ENCODE measurements at places on chromosomes 1 and 21. TPM values are rescaled to one million over a fixed set of nuclear protein-coding genes. Genes with fewer than 3 reads are reported as not detected.

The COL8A2 gene
- polyA plus RNA-seq, result 0.31 TPM

GRCh38 chr1:46179138-46180081 is 3.1 kb upstream of the P3R3URF start:
- H3K27ac ChIP-seq, result no peak overlapping the region
- peak; percentile 77 for DNase-seq
- H3K4me3 ChIP-seq, result no peak overlapping the region
- peaks cover 14% of the 10 kb centered on the region for H3K4me1 ChIP-seq

- H3K4me3 ChIP-seq, result no peak overlapping the region
- no peaks in the 10 kb centered on the region for H3K4me1 ChIP-seq
- H3K27ac ChIP-seq, result no peak overlapping the region
- no peaks in the 10 kb centered on the region for H3K27me3 ChIP-seq
- no peaks in the 10 kb centered on the region for H3K36me3 ChIP-seq
Observed at GRCh38 chr1:6471970-6472368, 6.0 kb upstream of the TNFRSF25 start.

The RO60 gene
- 5.1 TPM for polyA plus RNA-seq

DNA sequence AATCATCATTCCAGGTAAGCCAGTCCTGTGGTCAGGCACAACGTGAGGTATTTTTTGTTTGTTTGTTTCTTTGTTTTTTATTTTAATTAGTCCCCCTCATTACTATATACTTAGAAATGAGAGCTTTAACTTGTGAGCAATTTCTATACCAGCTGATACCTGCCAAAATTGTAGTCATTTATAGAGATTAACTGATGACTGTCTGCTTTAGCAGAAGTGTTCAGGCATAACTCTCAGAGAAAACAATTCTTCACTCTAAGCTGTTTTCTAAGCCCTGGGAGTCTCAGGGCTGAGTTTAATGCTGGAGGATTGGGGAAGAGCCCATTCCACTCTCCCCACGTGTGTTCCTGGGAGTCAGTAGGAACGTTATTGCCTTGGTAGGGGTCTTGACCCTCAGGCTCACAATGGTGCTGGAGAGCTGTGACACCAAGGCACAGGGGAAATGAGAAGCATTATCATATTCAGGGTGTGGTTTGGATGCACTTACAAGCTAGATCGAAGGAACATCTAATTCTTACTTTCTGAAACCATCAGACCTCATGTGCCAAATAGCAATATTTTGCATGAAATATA is 168.2 kb downstream of the CLIC6 start:
- H3K4me3 ChIP-seq, result no peak overlapping the region
- H3K27ac ChIP-seq, result no peak overlapping the region
- no peaks in the 10 kb centered on the region for H3K36me3 ChIP-seq
- no peak for DNase-seq

The CD5L gene
- not detected for polyA plus RNA-seq

GRCh38 chr21:38861056-38861455 is 55.3 kb downstream of the ETS2 start:
- DNase-seq, result no peak
- no peaks in the 10 kb centered on the region for H3K4me1 ChIP-seq
- no peaks in the 10 kb centered on the region for H3K36me3 ChIP-seq
- H3K27me3 ChIP-seq, result no peaks in the 10 kb centered on the region
- H3K27ac ChIP-seq, result no peak overlapping the region

- H3K4me1 ChIP-seq, result peaks cover 8% of the 10 kb centered on the region
- no peak for DNase-seq
- no peak overlapping the region for H3K27ac ChIP-seq
- H3K36me3 ChIP-seq, result peaks cover 27% of the 10 kb centered on the region
- H3K27me3 ChIP-seq, result no peaks in the 10 kb centered on the region
- H3K4me3 ChIP-seq, result no peak overlapping the region
Observed at GRCh38 chr1:230266456-230266855, 159.7 kb downstream of the PGBD5 start.

- H3K27me3 ChIP-seq, result no peaks in the 10 kb centered on the region
- H3K4me3 ChIP-seq, result no peak overlapping the region
- peak; percentile 24 for DNase-seq
- no peaks in the 10 kb centered on the region for H3K36me3 ChIP-seq
- H3K4me1 ChIP-seq, result no peaks in the 10 kb centered on the region
Observed at GRCh38 chr21:34630536-34631143, 15.7 kb upstream of the RCAN1 start.

- no peak overlapping the region for H3K27ac ChIP-seq
- no peaks in the 10 kb centered on the region for H3K27me3 ChIP-seq
- peak; percentile 39 for DNase-seq
- no peak overlapping the region for H3K4me3 ChIP-seq
- no peaks in the 10 kb centered on the region for H3K36me3 ChIP-seq
Observed at GRCh38 chr1:3054474-3054873, 14.5 kb upstream of the PRDM16 start.

The SLC22A15 gene
- polyA plus RNA-seq, result 1.5 TPM

The RGS4 gene
- polyA plus RNA-seq, result 1.7 TPM

GRCh38 chr1:73366734-73367413 is 831.1 kb downstream of the LRRIQ3 start:
- no peaks in the 10 kb centered on the region for H3K36me3 ChIP-seq
- no peaks in the 10 kb centered on the region for H3K27me3 ChIP-seq
- no peak overlapping the region for H3K27ac ChIP-seq
- H3K4me1 ChIP-seq, result no peaks in the 10 kb centered on the region
- H3K4me3 ChIP-seq, result no peak overlapping the region
- no peak for DNase-seq

GRCh38 chr1:54335011-54335754 is 71.0 kb downstream of the SSBP3 start:
- no peaks in the 10 kb centered on the region for H3K27me3 ChIP-seq
- H3K27ac ChIP-seq, result no peak overlapping the region
- H3K4me1 ChIP-seq, result peaks cover 29% of the 10 kb centered on the region
- no peak overlapping the region for H3K4me3 ChIP-seq

DNA sequence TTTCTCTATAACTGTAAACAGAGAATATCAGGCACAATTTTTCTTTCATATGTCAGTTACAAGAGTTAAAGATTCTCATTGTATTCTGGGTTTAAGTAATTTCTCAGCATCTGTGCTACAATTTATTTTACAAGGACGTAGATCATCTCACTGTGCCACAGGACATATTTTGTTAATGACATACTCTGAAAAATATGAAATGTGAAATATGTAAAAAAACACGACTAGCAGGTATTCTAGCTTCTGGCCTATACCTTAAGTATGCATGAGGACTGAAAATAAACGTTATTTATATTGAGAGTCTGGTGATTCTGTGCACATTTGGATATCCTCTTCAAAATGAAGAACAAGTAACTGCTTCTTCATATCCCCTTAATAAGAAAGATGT is 308.8 kb downstream of the BRINP3 start:
- H3K27me3 ChIP-seq, result no peaks in the 10 kb centered on the region
- no peak overlapping the region for H3K27ac ChIP-seq
- no peaks in the 10 kb centered on the region for H3K36me3 ChIP-seq

DNA sequence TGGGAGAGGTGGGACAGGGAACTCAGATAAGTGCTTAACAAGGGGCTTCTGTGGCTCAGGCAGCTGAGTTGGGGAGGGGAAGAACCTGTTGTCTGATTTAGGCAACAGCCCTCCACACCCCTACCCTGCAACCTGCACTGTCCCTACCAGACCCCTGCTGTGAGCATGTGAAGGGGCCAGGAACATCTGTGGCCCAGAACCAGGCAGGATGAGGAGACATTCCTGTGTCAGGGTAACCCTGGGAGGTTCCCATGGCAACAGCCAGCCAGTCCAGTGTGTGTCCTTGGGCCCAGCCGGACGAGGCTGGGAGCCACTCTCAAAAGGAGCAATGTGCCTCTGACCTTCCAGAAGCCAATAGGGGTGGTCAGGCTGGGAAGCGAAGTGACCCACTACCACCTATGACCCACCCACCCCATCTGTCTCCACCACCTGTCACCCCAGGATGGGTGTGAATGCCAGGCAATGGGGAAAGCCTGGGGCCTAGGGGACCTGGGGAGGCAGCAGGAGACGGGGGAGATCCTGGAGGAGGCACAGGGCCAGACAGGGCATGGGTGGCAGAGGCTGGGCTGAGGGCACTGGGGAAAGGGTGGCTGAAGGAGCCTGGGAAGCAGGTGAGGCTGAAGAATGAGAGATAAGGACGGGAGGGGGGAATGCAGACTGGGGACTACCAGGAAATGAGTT is 5.0 kb upstream of the PMVK start:
- no peak overlapping the region for H3K4me3 ChIP-seq
- H3K27ac ChIP-seq, result peak overlapping the region; percentile 81
- DNase-seq, result peak; percentile 88
- H3K36me3 ChIP-seq, result no peaks in the 10 kb centered on the region

The FAM131C gene
- 5.9 TPM for polyA plus RNA-seq

DNA sequence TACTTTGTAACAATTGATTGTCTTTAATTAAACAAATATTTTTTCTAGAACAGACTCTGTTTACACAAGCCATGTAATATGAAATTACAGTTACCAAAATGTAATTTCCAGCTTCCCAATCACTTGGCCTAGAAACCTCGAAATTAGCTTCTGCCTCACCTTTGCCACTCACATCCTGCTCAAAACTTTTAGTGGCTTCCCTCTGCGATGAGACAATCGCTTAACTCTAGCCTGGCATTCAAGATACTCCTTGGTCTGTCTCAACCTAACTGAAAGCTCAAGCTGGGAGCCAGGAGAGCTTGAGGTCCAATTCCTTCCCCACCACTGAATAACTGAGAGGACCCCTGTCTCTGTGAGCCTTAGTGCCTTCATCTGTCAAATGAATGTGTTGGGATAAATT is 42.8 kb downstream of the GFI1 start:
- no peaks in the 10 kb centered on the region for H3K36me3 ChIP-seq
- no peaks in the 10 kb centered on the region for H3K27me3 ChIP-seq
- H3K4me1 ChIP-seq, result no peaks in the 10 kb centered on the region
- no peak overlapping the region for H3K27ac ChIP-seq
- no peak for DNase-seq

DNA sequence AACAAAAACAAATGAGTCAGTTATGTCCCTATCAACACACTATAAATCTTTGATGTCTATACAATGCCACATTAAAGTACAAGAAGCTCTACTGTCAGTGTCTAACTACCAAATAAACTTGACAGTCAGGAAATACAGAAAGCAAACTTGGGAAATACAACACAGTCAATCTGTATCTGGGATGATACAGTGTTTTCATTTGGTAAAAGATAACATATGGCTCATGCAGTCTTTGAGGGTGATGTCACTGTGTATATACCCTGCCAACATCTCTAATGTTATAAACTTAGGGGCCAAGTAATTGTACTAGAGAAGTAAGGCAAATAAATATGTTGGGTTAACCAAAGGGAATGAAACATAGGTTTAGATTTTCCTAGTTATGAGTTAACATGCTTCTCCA is 552.5 kb upstream of the ADAMTS5 start:
- no peak overlapping the region for H3K27ac ChIP-seq
- H3K27me3 ChIP-seq, result no peaks in the 10 kb centered on the region
- no peak overlapping the region for H3K4me3 ChIP-seq
- no peaks in the 10 kb centered on the region for H3K4me1 ChIP-seq
- DNase-seq, result no peak
- no peaks in the 10 kb centered on the region for H3K36me3 ChIP-seq

The TMCC2 gene
- polyA plus RNA-seq, result 2.6 TPM

DNA sequence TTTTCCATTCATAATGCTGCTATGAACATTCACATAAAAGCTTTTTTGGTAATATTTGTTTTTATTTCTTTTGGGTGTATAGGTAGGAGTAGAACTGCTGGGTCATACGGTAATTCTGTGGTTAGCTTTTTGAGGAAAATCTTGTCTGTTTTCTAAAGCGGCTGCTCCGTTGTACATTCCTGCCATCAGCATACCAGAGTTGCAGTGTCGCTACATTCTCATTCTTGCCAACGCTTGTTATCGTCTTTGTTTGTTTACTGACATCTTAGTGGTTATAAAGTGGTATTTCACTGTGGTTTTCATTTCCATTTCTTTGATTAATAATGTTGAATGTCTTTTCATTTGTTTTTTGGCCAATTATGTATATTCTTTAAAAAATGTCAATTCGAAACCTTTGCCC is 469.8 kb upstream of the ZP4 start:
- H3K27ac ChIP-seq, result no peak overlapping the region
- H3K36me3 ChIP-seq, result no peaks in the 10 kb centered on the region
- no peak overlapping the region for H3K4me3 ChIP-seq
- no peaks in the 10 kb centered on the region for H3K4me1 ChIP-seq
- no peak for DNase-seq

DNA sequence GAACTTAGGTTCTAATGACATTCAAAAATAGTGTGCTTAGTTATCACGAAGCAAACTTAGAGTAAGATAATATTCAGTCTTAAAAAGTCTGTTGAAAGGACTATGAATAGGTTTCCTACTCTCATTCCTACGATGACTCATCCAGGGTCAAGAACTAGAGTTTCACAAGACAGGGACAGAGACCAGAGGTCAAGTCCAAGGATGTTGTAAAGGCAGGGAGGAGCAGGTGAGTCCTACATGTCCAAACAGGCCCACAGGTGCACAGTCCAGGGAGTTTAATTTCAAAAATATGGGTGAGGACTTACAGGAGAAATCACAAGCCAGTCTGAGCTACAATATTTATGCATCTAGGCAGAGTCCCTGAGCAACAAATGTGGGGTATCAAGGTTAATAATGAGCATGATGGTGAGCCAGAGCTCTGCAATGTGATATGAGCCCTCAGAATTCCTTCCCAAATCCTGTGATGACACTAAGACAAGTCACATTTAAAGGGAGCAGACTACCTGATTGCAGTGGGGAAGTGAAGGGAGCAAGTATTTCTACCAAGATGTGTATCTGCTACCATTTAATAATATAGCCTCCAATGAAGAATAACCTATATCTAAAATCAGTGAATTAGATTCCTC is 100.0 kb upstream of the NRIP1 start:
- DNase-seq, result no peak
- H3K36me3 ChIP-seq, result no peaks in the 10 kb centered on the region
- H3K27ac ChIP-seq, result no peak overlapping the region
- no peak overlapping the region for H3K4me3 ChIP-seq
- peaks cover 14% of the 10 kb centered on the region for H3K4me1 ChIP-seq
- H3K27me3 ChIP-seq, result no peaks in the 10 kb centered on the region

GRCh38 chr1:22207511-22208267 is 64.8 kb upstream of the WNT4 start:
- H3K27ac ChIP-seq, result no peak overlapping the region
- H3K36me3 ChIP-seq, result no peaks in the 10 kb centered on the region
- H3K4me1 ChIP-seq, result no peaks in the 10 kb centered on the region
- H3K4me3 ChIP-seq, result no peak overlapping the region
- DNase-seq, result no peak

- no peaks in the 10 kb centered on the region for H3K36me3 ChIP-seq
- no peak overlapping the region for H3K4me3 ChIP-seq
- DNase-seq, result no peak
- H3K27ac ChIP-seq, result no peak overlapping the region
- H3K4me1 ChIP-seq, result no peaks in the 10 kb centered on the region
Observed at GRCh38 chr1:188891958-188892357, 1585.7 kb downstream of the BRINP3 start.

DNA sequence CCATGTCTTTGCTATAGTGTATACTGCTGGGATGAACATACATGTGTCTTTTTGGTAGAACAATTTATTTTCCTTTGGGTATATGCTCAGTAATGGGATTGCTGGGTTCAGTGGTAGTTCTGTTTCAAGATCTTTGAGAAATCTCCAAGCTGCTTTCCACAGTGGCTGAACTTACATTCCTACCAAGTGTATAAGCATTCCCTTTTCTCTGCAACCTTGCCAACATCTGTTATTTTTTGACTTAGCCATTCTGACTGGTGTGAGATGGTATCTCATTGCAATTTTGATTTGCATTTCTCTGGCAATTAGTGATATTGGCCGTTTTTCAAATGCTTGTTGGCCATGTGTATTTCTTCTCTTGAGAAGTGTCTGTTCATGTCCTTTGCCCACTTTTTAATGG is 37.5 kb upstream of the ANGPTL1 start:
- H3K36me3 ChIP-seq, result no peaks in the 10 kb centered on the region
- no peaks in the 10 kb centered on the region for H3K27me3 ChIP-seq
- DNase-seq, result no peak
- no peak overlapping the region for H3K27ac ChIP-seq
- H3K4me3 ChIP-seq, result no peak overlapping the region

The CA6 gene
- not detected for polyA plus RNA-seq

Data from pancreas (tissue), 10 donors.